ENCODE measurements at places on chromosomes 6 and 20. TPM values are rescaled to one million over a fixed set of nuclear protein-coding genes. Genes with fewer than 3 reads are reported as not detected.

TREM2 gene
- 0.43 TPM for total RNA-seq

- no peak overlapping the region for H3K4me3 ChIP-seq
- no peaks in the 10 kb centered on the region for H3K27me3 ChIP-seq
- no peaks in the 10 kb centered on the region for H3K36me3 ChIP-seq
- no peaks in the 10 kb centered on the region for H3K4me1 ChIP-seq
- H3K27ac ChIP-seq: no peak overlapping the region
These were observed 29.9 kb downstream of the RAB44 start for GRCh38 chr6:36727505-36728021.

DNA sequence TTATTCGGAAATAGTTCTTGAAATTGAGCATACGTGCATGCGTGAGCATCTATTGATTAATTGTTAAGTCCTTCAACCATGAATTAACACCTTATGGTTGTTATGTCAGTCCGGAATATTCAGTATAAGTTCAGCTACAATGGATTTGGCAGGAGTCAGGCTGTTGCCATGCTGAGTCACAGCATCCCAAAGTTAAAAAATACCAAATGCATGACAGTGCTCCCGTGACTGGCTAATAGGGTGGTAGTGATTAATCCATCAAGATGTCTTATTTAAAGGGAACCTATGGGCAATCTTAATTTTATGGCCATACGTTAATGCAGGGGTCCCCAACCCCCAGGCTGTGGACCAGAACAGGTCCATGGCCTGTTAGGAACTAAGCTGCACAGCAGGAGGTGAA lies 10.5 kb downstream of the RAE1 start:
- DNase-seq: no peak
- no peaks in the 10 kb centered on the region for H3K4me1 ChIP-seq
- H3K27me3 ChIP-seq: no peaks in the 10 kb centered on the region
- H3K4me3 ChIP-seq: no peak overlapping the region
- no peak overlapping the region for H3K27ac ChIP-seq
- H3K36me3 ChIP-seq: peaks cover 46% of the 10 kb centered on the region

DNA sequence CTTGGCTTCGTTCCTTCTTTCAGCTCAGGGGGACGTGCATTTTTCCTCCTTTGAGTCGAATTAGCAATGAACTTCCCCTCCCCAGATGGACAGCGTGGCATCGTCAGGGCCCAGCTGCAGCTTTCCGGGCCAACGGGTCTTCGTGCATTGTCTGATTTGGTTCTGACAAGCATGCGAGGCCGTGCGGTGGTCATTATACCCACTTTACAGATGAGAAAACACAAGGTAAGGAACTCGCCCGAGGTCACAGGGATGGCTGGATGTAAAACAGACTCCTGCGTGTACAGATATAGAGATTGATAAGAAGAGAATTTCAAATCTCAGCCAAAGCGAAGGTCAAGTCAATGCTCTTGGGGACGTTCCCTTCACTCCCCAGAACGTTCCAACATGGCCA lies 187.6 kb upstream of the SULF2 start:
- no peak overlapping the region for H3K27ac ChIP-seq
- no peaks in the 10 kb centered on the region for H3K4me1 ChIP-seq
- H3K27me3 ChIP-seq: no peaks in the 10 kb centered on the region

Data from ascending aorta (tissue), 2 donors.